ENCODE measurements at places on chromosomes 5 and 9.

- DNase-seq: no peak
Observed at GRCh38 chr9:101601904-101602765, 7.4 kb upstream of the PPP3R2 start.

GRCh38 chr5:175856408-175857100 lies 14.8 kb upstream of the CPLX2 start:
- DNase-seq: no peak

DNA sequence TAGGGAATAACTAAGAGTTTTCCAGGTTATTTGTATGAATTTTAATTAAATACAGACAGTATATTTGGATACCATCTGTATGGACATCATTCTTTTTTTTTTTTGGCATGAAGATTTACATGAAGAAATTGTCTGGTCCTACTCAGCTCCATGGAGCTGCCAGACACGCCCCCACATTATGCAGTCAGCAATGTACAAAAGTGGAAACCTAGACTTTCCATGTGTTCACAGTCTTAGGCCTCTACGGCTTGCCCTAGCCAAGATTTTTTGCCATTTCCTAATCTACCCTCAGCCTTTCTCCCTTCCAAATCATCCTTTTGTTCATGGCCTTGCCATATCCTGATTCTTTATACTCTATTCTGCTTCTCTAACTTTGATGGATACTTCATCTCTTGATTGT lies 207.1 kb downstream of the SGCD start:
- DNase-seq: no peak

- no peak for DNase-seq
Observed at GRCh38 chr9:132412089-132412488, 2.1 kb downstream of the CFAP77 start.

DNA sequence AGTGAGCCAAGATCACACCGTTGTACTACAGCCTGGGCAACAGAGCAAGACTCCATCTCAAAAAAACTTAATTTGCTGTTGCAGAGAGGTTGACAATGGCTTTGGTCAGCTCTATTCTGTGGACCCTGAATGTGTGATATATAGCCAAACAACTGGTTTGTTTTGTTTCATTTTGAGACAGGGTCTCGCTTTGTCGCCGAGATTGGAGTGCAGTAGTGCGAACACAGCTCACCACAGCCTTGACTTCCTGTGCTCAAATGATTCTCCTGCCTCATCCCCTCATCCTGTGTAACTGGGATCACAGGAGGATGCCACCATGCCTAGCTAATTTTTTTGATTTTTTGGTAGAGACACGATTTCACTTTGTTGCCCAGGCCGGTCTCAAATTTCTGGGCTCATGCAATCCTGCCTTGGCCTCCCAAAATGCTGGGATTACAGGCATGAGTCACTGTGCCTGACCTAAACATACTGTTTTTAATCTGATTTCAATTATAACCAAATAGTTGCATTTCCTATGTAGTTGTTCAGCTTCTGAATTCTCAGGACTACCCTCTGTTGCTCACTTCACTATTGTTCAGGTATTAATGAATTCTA lies 9.8 kb downstream of the RNF183 start:
- no peak for DNase-seq

GRCh38 chr9:115393976-115394775 lies 276.2 kb upstream of the TNC start:
- DNase-seq: no peak

- no peak for DNase-seq
Observed at GRCh38 chr9:85042981-85043647, 373.6 kb downstream of the NTRK2 start.

DNA sequence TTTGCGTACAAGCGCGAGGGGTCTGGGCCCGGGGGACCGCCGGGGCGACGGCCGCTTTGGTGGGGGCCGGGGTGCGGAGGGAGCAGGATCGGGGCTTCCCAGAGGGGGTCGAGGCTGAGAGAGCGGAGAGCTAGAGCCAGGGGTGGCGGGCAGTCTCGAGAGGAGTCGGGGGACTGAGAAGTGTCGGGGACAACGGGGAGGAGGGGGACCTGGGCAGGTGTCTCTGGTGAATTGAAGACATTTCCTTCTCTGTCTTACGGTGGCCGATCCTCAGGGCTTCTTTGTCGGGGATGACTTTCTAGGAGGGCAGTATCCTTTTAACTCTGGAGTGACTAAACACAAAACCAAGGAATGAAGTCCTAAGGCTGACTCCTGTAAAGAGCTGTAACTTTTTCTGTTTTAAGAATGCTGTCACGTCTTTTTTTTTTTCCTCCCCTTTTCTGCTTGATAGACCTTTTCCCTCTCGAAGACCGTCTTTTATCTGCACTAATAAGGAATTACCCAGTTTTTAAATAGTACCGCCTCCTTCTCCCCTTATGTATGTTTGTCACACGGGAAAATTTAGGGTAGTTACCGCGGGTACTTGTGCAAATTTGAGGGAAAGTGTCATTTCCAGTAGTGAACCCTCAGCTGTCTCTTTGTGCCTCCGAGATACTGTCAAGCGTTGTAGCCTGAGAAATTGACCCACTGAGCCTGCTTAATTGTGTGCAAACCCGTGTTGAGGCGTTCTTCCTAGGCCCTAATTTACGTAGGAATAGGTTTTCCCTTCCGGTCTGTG lies 822 bp downstream of the DENND4C start:
- no peak for DNase-seq

- DNase-seq: no peak
Observed at GRCh38 chr9:98923451-98924123, 20.1 kb upstream of the COL15A1 start.

DNA sequence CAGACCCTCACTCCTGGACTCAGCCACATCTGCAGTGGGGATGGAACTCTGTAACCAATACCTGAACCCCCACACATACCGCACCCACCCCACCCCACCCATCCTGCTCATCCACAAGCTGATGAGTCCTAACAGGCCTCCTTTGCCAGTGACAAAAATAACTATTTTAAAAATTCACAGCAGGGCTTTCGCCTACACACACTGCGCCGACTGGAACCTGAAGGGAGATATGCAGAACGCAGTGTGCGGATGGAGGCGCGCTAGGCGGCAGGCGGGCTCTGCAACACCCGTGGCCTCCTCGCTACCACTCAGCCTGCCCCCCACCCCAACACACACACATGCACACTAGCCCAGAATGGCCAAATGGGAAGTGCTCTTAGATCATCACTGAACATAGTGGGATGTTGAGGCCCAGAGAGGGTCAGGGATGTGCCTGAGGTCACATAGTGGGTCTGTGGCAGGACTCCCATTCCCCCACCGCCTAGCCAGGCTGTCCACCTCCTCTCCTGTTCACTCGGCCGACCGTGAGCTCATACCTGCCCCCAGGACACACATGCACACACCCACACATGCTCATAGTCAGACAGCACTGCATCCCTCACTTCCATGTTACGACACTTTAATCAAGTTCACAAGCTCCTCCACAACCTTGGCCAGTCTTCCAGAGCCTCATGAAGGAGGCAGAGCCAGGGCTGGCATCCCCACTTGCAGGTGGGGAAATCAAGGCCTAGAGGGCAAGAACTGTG lies 6.3 kb upstream of the CAMK2A start:
- DNase-seq: no peak

DNA sequence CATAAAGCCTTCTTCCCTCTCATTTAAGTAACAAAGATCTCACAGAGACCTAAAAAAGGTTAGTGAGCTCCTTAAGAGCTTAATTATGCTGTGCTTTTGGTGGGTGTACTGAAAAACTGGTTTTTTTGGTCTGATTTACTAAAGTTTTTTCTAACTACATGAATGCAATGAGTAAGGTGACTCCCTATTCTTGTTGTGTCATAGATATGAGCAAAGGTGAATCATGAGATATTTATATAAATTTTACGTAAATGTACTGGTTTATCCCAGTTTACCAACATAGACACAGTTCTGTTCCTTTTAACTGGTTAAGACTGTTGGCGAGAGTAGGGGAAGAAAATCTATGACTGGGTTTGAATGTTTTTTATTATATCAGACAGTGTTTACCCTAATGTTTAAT lies 250.5 kb downstream of the NR2F1-AS1 start:
- DNase-seq: no peak

- no peak for DNase-seq
Observed at GRCh38 chr5:91211997-91212713, 171.0 kb downstream of the ARRDC3 start.

- DNase-seq: no peak
Observed at GRCh38 chr5:14488709-14489108, 92.9 kb upstream of the OTULINL start.

Measured in stimulated activated CD8-positive, alpha-beta memory T cell treated with anti-CD3 and anti-CD28 coated beads, Interleukin-4, amount 100 ng/mL, for 24 hours (primary cell).